Esophagus mucosa (tissue), 1 donor: ENCODE measurements at places on chromosomes 3 and 15.

- ATAC-seq: peak; percentile 46
Observed at GRCh38 chr3:150216041-150216811, 191.9 kb upstream of the TSC22D2 start.

DNA sequence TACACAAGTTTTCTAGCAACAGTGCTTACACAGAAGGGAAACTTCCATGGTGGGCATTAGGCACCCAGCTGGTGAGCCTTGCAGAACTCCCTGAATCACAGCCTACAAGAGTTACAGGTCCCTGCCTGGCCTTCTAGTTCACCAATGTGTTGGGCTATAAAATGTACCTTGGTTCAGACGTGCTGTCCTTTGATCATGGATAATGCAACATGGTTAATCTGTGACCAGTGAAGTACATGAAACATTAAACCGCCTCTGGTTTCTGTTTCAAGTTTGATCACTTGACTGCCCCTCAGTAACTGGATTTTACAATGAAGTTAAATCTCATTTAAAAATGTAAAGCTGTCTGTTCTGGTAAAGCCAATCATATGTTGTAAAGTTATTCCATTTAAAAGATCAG is 51.8 kb downstream of the FMN1 start:
- ATAC-seq: no peak

DNA sequence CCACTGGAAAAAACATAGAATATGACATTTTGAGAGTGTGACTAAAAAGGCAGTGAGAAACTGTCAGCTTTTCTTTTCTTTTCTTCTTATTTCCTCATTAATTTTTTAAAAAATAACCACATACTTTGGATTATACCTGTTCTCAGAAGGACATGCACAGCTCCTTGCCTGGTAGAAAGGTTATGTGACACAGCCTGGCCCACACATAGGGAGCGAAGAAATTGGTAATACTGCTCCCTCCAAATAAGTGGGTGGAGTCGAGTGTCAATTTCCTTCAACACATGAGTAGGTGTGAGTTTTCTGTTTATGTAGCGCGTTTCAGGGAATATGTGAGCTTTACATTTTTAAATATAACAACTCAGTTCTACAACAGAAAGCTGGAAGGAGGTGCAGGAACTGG is 28.9 kb upstream of the RAD18 start:
- no peak for ATAC-seq

DNA sequence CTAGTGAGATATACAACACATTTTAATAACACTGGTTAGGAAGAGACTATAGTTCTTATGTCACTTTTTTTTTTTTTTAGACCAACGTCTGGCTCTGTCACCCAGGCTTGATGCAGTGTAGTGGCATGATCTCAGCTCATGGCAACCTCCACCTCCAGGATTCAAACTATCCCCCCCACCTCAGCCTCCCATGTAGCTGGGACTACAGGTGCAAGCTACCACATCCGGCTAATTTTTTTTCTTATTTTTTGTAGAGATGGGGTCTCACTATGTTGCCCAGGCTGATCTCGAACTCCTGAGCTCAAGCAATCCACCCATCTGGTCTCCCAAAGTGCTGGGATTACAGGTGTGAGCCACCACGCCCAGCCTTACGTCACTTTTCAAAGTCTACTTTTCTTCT is 100.8 kb downstream of the FOXP1 start:
- ATAC-seq: no peak

- no peak for ATAC-seq
Observed at GRCh38 chr3:27653803-27654558, 68.1 kb downstream of the EOMES start.

DNA sequence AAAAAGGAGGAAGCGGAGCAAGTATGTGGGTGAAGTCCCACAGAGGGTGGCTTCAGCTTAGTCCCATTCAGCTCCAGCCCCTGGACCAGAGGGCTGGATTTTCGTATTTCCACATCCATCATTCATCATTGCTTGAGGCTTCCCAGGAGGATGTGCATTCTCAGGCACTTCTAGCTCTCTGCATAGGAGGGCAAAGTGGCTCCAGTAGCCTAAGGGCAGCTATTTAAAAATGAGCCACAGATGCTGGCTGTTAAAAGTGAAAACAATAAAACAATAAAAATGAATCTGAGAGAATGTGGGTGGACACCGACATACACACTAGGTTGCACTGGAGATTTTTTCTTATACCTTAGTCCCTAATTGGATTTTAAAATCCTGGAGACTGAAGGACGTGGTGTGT is 629.2 kb upstream of the ZNF385D start:
- no peak for ATAC-seq

DNA sequence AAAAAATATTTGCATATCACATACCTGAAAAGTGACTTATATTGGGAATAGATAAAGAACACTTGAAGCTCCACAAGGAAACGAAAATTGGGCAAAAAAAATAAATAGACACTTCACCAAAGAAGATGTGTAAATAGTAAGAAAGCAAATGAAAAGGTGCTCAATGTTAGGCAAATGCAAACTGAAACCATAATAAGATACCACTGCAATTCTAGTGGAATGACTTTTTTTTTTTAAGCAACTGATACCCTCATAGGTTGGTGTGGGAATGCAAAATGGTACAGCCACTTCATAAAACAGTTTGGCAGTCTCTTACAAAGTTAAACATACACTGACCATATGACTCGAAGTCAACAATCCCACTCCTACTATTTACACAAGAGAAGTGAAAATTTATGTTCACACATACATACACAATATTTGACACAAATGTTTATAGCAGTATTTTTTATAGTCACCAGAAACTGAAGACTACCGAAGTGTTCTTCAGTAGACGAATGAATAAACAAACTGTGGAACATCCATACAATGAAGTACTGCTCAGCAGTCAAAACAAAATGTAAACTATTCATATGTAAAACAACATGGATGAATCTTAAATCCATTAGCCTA is 176.3 kb downstream of the ZMAT3 start:
- no peak for ATAC-seq
